DMS79 treated with DMSO at 0.1 percent for 48 hours (cell line): ENCODE measurements at places on chromosomes 4 and X.
A peak's percentile ranks its signal among the peaks of the same experiment; 100 is the strongest.

- no peak for DNase-seq
Measured at GRCh38 chr4:25863831-25864418, 1.1 kb upstream of the SEL1L3 start.

DNA sequence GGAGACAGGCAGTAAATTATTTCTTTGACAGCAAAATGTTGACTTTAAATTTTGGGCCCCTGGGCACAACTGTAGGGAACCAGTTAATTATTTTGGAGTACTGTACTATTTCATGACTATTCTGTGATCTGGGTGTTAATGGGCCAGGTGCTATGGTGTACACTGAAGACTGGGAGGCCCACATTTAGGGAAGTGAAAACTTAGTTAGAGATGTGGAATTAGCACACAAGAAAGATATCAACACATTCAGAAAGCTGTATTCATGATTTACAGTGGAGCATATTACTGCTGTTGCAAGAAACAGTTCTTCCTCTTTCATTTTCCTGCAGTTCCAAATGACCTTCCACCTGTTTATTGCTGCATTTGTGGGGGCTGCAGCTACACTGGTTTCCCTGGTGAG lies 12.4 kb downstream of the PLP1 start:
- no peak for DNase-seq

DNA sequence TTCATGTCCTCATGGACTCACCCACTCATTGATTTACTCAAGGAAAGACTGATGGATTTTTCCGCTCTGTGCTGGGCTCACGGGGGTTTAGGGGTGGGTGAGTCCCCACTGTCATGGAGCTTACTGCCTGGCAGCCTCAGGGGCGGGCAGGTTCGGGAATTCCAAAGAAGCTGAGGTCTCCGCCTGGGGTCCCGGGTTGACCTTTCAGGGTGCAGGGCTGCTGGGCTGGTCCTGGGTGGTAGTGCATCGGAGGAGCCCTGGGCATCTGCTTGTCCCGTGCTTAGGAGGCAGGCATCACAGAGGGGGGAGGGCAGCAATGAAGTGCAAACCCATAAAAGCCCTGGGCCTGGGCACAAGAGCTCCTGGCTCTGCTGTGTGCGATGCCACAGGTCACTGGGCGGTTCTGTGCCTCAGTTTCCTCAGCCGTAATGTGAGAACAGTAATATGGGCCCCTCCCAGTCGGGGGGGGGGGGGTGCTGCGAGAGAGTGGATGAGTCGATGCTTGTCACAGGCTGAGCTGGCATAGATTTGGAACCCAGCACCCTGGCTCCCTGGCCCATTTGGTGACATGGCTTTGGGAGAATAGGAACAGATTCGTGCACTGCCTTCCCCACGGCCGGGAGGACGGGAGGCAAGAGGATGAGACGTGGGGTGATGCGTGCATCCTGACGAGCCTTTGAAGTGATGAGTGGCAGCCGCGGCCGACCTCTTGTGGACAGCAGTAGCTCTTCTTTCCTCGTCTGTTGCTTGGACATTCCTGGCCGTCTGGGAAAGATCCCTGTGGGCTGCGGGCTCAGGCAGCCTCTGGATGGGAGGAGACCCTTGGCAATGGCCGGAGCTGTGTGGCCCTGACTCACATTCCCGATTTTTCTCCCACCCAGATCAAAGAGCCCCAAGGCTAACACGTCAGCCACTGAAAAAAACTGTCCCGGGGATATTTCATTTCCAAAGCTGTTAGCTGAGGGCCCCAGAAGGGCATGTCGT lies 42.0 kb downstream of the PSAPL1 start:
- DNase-seq = no peak

- peak; percentile 24 for DNase-seq
Measured at GRCh38 chrX:103584596-103584995, 719 bp upstream of the TCEAL4 start.

DNA sequence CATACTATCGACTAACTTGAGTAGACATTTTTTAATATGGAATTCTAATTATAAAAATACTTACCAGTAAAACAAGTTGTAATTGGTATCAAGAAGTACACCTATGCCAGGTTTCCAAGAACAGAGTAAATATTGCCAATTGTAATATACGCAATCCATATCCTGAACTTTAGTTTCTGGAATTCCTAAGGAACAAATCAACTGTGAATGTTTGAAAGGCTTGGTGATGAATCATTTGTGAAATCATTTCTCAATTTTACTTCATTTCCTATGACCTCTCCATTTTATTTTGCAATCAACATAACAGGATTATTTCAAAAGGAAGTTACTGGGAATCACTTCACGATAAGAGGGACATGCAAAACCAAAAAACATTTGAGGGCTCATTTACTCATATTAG lies 3.7 kb downstream of the IL13RA2 start:
- no peak for DNase-seq

DNA sequence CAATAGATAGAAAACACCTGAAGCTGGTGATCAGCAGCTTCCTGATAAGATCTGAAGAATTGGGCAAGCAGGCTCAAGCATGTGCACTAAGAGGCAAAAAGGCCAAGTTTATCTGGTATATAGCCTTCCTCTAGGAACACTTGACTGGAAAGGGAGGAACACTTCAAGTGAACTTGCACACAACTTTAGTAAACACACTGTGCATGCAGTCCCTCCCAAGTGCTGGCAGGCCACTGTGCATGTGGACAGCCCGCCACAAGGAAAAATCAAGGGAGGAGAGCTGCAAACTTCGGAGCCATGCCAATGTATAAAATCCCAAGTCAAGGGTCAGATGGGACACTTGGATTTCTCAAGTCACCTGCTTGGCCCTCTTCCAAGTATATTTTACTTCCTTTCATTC lies 645.8 kb upstream of the NDST4 start:
- DNase-seq = no peak

DNA sequence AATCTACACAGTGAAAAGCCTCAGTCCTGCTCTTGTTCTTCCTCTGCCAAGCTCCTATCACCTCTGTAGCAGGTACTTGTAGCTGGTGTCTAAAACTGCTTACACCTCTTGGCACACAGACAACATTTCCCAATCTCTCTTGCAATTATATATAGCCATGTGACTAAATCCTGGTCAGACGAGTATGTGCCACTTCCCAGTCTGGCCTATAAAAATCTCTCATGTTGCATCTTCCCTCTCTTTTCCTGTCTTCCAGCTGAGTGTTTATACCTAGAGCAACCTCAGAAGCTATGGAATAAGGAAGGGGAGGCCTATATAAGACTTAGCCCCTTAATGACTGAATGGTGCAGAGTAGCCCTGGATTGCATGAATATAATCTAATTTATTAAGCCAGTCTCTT lies 105.8 kb downstream of the RNF150 start:
- peak; percentile 81 for DNase-seq

DNA sequence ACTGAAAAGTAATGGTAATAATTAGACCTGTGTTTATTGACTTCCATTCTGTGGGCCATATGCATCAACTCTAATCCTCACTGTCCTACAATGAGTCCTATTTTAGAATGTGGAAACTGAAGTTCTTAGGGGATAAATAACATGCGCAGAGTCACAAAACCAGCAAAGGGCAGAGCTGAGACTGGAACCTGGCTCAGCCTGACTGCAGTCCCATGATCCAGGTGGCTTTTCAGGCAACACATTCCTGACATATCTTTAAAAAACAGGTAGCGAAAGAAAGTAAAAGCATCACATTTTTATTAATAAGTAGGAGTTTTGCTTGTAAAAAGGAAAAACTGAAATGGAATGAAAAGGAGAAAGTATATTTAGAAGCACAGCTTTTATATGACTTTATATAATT lies 34.7 kb upstream of the PRSS48 start:
- no peak for DNase-seq

DNA sequence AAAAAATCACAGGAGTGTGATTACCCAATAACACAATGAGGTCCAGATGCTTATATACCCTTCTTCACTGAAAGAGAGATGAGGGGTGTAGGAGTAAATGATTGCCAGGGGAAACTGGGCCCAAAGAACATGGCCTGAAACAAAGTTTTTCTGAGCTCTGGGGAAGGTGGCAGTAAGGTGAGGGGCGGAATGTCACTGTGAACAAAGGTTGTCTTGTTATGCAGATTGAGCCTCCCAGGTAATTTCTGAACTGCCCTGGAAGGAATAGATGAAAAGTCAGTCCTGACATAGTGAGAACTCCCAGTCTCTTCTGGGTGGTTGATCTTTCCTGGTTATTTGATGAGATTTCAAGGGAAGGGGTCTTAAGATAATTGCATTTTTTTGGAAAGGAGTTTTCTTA lies 2.5 kb upstream of the TMEM47 start:
- DNase-seq = no peak

GRCh38 chrX:31063114-31063513 lies 8.7 kb downstream of the FTHL17 start:
- DNase-seq = no peak

DNA sequence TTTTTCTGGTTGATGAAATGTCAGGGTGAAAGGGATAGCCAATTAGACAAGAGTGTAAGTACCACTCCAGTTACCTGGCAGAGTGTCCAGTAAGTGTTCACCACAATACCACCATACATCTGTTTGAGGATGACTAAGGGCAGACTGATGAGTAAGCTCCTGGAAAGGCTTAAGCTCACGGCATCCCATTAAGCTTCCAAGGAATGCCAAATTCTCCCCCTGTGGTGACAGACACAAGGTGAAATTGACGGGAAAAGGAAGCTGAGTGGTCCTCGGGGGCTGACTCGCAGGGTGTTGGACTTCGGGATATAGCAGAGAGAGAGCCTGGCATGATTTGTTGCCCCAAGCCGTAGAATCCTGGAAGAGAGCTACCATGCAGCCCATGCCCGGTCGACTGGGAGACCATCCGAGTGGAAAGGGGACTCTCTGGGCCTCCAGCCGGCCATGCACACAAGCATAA lies 7.6 kb upstream of the BST1 start:
- DNase-seq = peak; percentile 49

GRCh38 chrX:72146527-72146926 lies 14.8 kb upstream of the RTL5 start:
- DNase-seq = no peak

GRCh38 chr4:38082424-38083385 lies 122.5 kb downstream of the PTTG2 start:
- no peak for DNase-seq

- DNase-seq = no peak
Measured at GRCh38 chr4:172521248-172521647, 647.4 kb upstream of the GALNT7 start.

DNA sequence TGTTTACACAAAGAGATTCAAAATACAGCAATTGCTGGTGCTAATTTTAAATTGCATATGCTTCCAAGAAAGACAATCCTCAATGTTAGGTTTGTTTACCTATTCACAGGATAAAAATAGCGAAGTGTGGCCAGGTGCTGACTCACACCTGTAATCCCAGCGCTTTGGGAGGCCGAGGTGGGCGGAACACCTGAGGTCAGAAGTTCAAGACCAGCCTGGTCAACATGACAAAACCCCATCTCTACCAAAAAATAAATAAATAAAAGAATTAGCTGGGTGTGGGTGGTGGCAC lies 77.7 kb downstream of the OPHN1 start:
- no peak for DNase-seq

GRCh38 chrX:17592117-17592516 lies 145.2 kb upstream of the SCML1 start:
- no peak for DNase-seq

DNA sequence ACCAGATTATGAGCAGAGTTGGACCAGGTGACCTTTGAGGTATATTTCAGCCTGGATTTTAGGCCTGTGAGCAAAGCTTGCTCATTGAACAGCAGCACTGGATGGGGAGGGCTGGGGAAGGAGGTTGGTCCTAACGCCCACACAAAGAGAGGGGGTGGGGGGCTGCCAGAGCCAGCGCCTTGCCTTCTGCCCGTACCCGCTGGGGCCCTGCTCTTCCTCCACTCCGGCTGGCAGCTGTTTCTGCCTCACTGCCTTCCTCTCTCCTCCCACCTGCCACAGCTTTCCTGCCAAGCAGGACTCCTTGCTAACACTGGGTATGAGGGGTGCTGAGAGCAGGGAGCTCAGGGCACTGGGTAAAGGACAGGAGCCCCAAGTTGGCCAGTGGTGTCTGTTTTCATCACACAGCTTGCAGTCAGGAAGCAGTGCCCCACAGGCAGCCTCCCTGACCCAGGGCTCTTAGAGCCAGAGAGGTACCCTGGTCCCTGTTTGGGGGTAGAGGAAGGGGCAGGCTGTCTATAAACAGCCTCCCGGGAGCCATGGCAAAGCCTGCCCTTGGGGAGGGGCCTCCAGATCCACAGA lies 6.1 kb downstream of the NALF2 start:
- DNase-seq = peak; percentile 2

DNA sequence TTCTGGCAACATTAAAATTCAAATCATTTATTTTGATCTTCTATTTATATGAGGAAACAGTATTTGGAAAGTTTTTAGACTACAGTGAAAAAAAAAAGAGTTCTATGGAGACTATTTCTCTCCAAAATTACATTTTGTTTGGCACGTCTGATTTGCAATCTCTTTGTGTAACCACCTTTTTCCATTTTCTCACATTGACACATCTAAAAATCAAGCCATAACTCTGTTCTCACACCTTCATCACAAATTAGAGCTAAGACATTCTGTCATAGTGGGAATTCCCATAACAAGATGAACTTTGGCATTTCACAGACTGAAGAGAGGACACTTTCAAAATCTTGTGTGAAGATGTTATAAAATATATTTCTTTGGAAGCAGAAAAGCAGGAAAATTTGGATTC lies 468.9 kb downstream of the GRIA2 start:
- no peak for DNase-seq

DNA sequence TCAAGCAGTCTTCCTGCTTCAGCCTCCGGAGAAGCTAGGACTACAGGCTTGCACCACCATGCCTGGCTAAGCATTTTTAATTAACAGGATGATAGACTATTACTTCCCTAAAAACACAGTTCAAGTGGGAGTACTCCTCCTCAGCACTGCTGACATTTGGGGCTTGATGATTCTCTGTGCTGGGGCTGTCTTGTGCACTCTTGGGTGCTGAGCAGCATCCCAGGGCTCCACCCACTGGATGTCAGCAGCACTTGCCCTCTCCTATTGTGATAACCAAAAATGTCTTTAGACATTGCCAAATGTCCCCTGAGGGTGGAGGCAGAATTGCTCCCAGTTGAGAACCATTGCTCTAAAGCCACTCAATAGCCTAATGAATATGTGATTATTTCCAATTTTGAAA lies 60.4 kb downstream of the CLCN4 start:
- DNase-seq = no peak

DNA sequence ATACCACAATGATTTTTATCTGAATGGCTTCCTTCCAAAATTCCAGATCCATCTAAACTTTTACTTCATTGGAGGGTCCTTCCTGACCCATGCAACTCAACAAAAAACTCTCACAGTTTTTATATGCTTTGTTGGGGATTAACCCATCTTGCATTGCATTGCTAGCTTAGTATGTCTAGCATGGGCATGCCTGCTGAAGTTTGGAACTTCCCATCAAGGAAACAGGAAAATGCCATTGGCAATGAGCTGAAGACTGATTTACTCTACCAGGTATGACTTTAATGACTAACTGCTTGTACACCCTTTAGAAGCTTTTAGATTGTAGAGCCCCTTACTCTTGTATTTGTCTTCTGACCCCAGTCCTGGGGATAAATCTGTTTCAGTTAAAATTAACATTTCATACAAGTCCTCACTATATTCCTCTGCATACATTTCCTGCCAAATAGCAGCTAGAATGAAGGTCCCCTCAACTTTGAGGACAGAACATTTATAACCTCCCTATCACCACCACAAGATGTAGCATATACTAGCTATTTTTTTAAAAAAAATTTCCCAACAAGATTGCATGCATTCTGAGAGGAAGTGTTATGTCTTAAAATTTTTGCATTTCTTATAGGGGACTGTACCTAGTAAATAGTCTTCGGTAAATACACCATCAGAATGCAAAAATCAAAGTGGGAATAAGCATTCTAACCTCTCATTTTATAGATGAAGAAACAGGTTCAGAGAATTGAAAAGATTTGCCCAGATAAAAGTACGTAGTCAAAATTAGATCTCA lies 52.5 kb upstream of the ATXN3L start:
- DNase-seq = no peak

- no peak for DNase-seq
Measured at GRCh38 chrX:45323387-45323786, 122.7 kb upstream of the DIPK2B start.
